H7 (cell line): ENCODE measurements at places on chromosomes 11 and 22.
A peak's percentile ranks its signal among the peaks of the same experiment; 100 is the strongest.

- peak; percentile 89 for DNase-seq
Measured at GRCh38 chr22:18024276-18024939, at the start of gene MICAL3. MICAL3 (minus strand) TSS chr22:18024561; CDS start chr22:17906812, 117,749 bp downstream.

- no peak for DNase-seq
Measured at GRCh38 chr11:71406681-71407080, 41.5 kb downstream of the DHCR7 start.

GRCh38 chr22:21857481-21857914, 9.9 kb downstream of the MAPK1 start:
- DNase-seq, result no peak

DNA sequence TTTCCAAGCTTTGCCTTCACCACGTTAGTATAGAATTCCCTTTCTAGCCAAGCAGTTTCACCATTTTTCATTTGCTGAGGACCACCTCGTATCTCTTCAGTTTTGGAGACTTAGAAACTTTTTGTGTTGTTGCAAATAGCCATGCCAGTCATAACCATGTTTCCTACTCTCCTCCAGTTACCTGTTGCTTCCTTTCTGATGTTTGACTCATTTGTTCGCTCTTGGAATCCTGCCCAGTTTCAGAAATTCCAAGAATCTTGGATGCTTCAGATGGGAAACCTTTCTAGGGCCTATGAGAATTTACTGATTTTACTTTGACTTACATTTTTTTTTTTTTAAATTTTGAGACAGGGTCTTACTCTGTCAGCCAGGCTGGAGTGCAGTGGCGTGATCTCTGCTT, 65.4 kb downstream of the PPP6R3 start:
- DNase-seq, result no peak

- no peak for DNase-seq
Measured at GRCh38 chr11:113493206-113493605, 18.0 kb upstream of the DRD2 start.

- peak; percentile 97 for DNase-seq
Measured at GRCh38 chr11:119741369-119742262, 12.6 kb upstream of the NECTIN1 start.

DNA sequence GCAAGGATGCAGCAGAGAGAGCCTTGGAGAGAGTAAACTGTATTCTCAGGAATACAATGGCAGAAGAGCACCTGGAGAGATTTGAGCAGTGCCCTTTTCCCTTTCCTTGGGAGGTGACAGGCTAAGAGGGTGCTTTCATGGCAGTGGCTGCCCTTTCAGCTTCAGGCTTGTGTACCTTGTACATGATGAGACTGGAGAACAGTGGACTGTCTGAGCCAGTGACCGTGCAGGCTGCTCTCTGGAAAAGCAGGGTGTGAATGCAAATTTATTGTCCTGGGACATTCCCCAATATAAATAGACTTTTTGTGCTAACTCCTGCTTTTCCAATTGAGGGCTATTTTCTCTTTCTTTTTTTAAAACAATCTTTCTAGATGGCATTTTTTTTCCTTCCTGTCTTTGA, 99.3 kb downstream of the TRIM44 start:
- no peak for DNase-seq

DNA sequence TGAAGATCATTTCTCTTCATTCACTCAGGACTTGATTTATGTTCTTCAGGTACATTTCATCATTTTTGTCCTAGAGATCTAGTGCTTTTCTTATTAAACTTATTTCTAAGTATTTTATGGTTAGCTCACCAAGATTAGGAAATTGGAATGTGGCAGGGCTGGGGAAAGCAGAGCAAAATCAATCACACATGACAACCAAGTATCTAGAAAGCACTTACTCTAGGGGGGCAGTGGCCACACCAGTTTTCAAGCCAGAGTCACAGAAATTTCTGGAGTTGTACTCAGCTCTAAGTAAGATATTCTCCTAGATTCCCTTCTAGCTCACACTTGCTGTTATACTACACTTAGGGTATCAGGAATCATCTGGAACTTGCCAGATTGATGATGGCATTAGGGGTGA, 33.3 kb upstream of the MYEOV start:
- no peak for DNase-seq

- DNase-seq, result no peak
Measured at GRCh38 chr11:47714554-47715081, 551 bp downstream of the AGBL2 start.

DNA sequence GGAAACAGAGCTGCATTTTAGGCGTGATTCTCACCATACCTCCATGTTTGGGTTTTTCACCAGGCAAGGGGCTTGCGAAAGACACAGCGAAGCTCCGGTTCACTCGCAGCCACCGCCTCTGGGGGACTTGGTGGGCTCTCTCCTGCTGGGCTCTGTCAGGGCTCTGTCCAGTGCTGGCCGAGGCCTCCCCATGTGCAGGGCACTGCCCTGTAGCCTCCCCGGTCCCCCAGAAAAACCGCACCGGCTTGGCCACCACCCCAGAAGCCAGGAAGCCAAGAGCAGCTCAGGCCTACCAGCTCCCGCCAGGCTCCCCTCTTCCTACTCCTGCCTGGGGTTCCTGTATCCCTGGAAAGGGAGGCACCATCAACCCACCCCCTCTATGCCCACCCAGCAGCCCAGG, 151.5 kb downstream of the CTTN start:
- no peak for DNase-seq

GRCh38 chr22:41612603-41613306, 8.1 kb downstream of the DESI1 start:
- DNase-seq, result no peak

DNA sequence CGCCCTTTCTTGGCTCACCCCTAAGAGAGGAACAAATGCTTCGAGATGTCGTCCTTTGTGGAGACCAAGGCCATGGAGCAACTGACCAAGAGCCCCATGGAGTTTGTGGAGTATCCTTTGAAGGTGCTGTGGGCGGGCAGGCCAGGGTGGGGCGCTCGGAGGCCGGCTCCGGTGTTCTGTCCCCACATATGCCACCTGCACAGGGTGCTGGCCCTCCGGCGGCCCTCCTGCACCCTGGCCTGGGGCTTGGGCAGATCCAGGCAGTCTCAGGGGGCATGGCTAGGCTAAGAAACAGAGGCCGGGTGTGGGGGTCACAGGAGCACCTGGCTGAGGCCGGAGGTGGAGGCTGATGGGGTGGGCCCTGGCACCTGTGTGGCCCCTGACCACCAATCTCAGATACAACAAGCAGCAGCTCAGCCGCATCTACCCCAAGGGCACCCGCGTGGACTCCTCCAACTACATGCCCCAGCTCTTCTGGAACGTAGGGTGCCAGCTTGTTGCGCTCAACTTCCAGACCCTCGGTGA, 10.3 kb downstream of the PLCB3 start:
- no peak for DNase-seq

DNA sequence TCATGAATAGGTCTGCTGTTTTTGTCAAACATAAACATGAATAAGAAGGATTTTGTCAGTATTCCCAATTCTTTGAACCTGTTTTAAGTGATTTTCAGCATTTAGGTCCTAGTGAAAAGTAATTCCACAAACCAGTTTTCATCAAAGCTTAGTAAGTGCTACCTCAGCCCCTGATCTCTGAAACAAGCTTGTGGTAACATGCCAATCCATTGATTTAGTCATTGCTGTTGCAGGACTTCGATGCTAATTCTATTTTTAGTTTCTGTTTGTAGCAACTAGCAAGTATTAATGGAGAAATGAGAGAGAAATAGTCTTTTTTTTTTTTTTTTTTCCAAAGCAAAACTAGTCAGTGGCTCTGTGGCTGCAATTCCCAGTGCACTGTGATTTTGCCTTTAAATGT, 91.4 kb downstream of the JRKL start:
- no peak for DNase-seq

DNA sequence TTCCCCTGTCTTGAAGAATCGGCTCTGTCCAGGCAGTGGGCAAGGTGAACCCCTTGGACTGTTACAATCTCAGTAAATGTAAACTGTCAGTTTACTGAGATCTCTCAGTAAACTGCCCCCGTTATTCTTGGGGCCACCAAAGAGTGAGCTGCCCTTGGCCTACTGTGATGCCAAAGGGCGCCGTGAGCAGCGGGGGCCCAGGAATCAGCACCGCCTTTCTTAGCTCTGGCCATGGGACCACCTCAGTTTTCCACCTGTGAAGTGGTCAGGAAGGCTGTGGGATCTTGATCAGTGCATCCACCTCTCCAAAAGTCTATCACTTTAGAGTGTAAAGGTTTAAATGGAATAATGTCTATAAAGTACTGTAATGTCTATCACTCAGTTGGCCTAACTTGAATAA, 57.1 kb downstream of the THAP12 start:
- DNase-seq, result no peak

DNA sequence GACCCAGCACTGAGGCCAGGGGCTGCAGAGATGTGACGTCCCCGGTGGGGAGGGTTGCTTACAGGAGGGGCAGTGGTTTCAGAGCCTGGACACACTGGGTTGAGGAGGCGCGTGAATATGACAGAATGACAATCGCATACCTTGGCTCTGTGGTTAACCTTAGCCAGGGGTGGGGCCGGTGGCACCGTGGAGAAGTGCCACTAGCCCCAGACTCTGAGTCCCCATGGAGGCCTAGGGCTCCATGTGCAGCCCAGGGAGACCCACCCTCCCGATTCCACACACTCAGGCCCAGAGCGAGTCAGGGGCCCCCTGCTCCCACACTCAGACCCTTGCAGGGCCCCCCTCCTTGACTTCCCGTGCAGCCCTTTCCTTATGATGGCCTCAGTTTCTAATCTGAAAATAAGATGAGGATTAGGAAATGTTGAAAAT, 3.6 kb upstream of the ACR start:
- no peak for DNase-seq

GRCh38 chr11:27464289-27464696, 8.3 kb downstream of the LGR4 start:
- DNase-seq, result no peak

DNA sequence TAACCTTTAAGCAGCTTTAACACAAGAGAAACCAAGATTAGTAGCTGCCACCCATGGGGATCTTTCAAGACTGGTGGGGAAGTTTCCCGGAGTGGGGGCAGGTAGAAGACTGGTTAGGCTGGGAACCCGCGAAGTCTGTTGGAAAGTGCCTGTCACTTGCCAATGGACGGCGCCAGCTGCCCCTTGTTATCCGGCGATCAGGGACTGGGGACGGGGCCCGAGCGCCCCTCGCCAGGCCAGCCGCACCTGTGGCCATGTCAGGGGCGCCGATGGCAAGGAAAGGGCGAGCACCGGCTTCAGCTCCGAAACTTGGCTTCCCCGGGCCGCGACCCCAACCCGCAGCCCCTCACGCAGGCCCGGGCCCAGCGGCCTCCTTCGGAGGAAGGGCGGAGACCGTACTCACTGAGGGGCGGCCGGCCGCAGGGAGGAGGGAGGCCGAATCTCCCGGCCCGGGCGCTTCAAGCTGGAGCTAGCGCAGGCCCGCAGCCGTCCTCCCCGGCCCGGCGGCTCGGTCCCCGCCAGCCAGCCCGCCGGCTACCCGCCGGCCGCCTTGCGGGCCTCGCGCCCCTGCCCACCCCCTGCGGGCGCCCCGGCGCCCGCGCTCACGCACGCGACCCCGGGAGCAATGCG, 539 bp downstream of the EIF4ENIF1 start:
- DNase-seq, result peak; percentile 87

DNA sequence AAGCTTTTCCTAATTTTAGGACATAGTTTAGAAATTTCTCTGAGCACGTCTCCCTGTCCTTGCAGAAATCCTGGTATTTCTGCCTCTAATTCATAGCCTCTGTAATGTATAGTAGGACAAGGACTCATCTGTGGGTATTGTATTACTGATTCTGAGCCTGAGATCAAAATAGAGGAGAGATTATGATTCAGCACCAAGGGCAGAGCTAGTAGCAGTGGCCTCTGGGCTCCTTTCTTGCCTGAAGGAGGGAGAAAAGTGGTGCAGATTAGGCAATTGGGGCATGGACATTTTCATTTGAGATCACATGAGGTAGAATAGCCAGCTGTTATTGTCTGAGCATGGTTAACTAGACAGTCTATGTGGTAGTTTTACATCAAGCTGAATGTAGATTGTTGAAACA, 2.8 kb downstream of the MADD start:
- DNase-seq, result peak; percentile 52

DNA sequence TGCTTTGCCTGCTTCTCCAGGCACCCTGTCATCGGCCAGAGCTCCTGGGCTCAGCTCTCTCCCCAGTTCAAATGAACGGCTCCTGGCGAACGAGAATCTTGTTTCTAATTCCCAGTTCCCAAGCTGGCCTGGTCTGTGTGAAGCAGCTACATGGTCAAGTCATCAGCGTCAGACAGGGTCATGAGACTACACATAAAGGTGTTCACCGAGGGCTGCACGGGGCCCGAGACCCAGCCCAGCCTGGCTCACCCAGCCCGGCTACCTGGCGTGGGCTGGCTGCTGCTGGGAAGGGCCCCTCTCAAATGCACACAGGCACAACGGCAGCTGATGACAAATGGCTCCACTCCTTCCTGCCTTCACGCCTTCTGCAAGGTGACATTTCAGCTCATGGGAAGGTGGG, 14.6 kb upstream of the CELSR1 start:
- DNase-seq, result no peak

DNA sequence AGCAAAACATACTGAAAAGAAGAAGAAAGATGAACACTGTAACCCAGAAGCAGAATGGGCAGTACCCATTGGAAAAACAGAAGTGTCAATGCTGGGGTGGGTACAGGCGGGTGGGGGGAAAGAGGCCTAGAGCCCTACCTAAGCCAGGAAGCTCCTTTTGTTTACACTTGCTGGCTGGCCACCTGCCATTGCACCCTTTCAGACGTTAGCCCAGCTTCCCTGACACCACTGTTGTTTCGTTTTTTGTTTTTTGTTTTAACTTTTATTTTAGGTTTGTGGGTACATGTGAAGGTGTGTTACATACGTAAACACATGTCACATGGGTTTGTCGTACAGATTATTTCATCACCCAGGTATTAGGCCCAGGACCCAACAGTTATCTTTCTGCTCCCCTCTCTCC, 55.4 kb downstream of the PLEKHA7 start:
- DNase-seq, result no peak

DNA sequence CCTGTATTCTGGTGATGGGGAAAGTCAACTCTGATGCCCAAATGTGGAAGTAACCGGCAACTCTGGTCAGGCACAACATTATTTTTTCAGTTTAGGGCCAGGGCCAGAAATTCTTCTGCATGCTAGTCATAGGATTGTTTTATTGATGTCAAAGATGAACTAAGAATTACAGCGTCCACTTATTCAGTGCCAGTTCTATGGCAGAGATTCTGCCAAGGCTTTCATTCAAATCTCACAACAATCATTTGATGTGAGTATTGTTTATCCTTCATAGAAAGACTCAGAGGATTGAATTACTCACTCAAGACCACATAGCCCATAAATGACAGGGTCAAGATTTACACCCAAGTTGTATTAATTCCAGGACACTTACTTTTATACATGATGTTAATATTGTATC, 87.7 kb downstream of the TMPRSS5 start:
- no peak for DNase-seq

DNA sequence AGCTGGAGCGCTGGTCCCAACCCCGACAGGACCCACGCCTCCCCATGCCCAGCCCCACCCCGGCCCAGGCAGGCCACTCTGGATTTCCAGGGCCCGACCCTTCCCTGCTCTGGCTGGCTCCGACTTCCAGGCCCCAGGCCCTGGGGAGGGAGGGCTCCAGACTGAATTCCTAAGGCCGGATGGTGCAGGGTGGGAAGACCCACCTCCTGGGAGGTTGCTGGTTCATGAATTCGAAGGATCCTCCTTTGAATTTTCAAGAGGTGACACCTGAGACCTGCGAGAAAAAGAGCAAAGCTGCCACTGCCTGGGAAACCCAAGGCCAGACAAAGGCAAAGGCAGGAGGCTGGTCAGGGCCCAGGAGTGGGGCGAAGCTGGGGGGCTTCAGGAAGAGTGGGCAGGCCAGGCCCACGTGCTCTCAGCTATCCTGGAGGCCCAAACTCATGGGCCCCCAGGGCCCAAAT, 47.0 kb upstream of the LINC01488 start:
- peak; percentile 91 for DNase-seq
